Activated T-helper 2 cell treated with anti-CD3 and anti-CD28 coated beads, Interferon-gamma antibody, Interleukin-2, Interleukin-4, amounts not matched to agents 10 μg/mL and 5 μg/mL and 100 μg/mL, durations not matched to agents 14 hours and 24 hours and 36 hours (primary cell): ENCODE measurements at places on chromosomes 1 and 21.
A peak's percentile ranks its signal among the peaks of the same experiment; 100 is the strongest.

GRCh38 chr1:52179073-52179472 is 37.2 kb downstream of the ZFYVE9 start:
- DNase-seq = no peak

DNA sequence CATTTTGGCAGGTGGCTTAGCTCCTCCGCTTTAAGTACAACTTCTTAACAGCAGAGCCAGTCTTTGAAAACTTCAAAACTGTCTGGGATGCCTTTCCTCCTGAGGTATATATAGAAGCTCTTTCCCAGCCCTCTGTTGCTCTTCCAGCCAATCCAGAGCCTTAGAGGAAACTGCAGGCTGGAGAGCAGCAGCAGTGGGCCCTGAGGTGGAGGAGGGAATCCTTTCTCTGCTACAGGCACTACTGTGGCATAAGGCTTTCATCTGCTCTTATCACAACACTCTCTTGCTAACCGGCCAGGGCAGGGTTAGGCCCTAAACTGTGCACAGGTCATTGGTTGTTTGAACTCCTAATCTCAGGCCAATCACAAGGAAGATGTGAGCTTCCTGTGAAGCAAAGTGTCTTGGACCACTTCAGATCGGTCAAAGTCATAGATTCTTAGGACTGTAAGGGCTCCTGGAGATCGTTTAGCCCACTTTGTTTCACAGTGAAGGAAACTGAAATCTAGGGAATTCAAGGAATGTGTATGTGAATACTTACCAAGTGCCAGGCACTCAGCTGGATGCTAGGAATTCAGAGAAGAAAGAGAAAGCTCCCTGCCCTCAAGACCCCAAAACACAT is at the start of gene RGS5:
Gene RGS5 (minus strand): TSS at position 84 of the 619 bp plus-strand sequence. CDS start 81 bp downstream, at position 3.
- no peak for DNase-seq

GRCh38 chr21:36073181-36073580 is 3.4 kb downstream of the CBR1 start:
- DNase-seq = no peak

- no peak for DNase-seq
These were observed 2.1 kb downstream of the PFKL start for GRCh38 chr21:44301961-44302406.

DNA sequence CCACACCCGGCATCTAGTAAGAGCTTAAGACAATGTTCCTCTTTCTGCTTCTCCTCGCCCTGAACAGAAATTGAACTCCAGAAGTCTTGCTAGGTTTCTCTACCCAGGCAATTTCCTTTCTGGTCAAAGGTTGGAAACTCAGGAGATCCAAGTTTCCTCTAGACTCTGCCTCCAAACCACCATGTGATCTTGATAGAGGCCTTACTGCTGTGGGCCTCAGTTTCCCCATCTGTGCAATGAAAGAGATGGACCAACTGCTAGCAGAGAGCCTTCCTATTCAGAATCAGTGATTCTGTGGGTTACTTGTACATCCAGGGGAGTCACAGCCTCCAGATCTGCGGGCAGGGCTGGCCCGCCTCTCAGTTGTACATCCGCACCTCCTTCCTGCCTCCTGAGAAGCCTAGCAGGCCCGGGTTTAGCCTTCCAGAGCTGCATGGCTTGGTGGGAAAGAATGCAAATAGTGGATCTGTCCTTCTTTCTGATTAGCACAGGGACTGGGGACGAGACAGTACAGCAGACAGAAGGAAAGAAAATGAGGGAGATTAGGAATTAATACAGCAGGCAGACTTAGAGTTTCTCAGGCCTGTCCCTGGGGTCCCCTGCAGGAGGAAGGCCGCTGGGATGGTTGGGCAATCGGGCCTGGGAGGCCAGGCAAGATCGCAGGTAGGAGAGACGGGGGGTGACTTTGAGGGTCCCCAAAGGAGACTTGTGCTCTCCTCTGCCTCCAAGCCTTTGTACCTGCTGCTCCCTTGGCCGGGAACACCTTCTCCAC is 83.9 kb downstream of the PAX7 start:
- DNase-seq = no peak

DNA sequence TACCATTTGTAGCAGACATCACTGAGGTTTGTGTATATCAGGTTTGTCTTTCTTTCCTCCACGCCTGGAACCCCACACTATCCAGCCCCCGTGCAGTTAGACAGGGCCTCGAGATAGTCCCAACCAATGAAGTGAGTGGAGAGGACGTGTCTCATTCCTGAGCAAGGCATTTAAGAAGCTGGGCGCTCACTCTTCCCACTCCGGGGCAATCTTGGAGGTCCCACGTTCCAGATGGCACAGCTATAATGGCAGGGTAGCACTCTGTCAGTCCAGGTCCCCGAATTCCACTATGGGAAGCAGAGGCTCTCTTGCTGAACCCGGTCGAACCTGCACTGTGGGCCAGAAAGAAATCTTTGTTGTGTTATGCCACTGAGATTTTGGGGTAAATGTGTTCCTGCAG is 57.3 kb upstream of the CSF3R start:
- DNase-seq = no peak

- no peak for DNase-seq
These were observed 9.6 kb downstream of the STUM start for GRCh38 chr1:226558036-226558650.

- DNase-seq = peak; percentile 9
These were observed 49.4 kb upstream of the BOLA1 start for GRCh38 chr1:149849947-149850360.

GRCh38 chr1:84247425-84248220 is 53.9 kb upstream of the SAMD13 start:
- DNase-seq = no peak

- DNase-seq = no peak
These were observed 141.4 kb downstream of the LHX8 start for GRCh38 chr1:75275631-75276030.
